Activated CD8-positive, alpha-beta memory T cell treated with anti-CD3 and anti-CD28 coated beads, Interleukin-2, amount 50 U/mL, for 48 hours (primary cell): ENCODE measurements at places on chromosomes 7 and 10.

DNA sequence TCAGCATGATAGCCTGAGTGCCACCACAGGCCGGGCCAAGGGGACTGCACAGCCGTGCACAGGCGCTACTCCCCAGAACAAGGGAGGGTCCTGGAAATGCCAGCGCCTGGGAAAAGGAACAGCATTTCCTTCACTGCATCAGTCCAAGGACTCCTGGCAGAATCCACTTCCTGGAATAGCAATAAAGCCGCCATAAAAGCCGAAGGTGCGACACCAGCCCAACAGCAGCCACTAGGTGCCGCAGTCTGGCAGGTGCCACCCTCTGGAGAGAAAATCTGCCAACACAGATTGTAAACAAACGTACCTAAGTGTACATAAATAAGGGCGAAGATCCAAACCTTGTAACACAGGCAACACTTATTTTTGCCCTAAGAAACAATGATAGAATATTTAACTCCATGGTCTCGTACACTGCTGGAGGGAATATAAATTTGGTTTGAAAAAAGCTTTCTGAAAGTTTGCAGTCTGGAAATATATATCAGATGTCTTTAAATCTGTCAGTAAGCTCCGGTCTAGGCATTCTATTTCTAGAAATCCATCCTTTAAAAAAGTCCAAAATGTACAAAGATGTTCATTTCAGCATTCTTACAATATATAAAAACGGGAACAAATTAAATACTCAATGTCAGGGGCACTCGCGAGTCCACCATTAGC is 22.2 kb downstream of the VOPP1 start:
- DNase-seq, result no peak

- DNase-seq, result no peak
These were observed 24.8 kb upstream of the CYCS start for GRCh38 chr7:25149836-25150235.

DNA sequence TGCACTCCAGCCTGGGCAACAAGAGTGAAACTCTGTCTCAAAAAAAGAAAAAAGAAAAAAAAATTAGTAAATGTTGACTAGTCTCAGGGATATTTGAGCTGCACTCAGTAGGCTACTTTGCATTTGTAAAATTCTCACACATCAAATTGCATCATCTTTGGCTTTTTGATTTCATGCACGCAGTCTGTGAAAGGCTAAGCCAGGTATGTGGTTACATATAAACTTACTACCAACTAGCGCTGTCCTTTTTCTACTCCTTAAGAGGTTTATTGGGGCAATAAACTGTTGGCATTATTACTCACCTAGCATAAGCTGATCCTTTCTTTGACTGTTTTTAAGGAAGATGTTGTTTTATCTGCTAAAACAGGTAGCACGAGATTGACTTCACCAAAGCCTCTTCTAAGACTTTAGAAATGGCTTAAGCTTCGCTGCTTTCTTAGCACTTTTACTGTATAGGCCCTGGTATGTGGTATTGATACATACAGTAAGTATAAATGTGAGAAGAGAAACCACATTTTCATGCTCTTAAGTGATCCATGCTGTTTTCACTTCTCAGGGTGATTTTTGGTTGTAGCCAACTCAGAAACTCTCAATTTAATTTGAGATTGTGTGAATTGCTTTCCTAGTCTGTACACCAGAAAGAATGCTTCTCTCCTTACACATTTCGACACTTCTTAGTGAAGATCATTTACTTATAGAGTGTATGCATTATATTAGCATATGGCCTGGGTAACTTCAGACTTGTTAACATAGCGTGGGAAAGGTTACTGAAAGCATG is 323.9 kb downstream of the AUTS2 start:
- DNase-seq, result no peak

- DNase-seq, result no peak
These were observed 123.8 kb downstream of the DIP2C start for GRCh38 chr10:565676-566075.

- no peak for DNase-seq
These were observed 419.1 kb downstream of the ARL4A start for GRCh38 chr7:13106513-13106912.

DNA sequence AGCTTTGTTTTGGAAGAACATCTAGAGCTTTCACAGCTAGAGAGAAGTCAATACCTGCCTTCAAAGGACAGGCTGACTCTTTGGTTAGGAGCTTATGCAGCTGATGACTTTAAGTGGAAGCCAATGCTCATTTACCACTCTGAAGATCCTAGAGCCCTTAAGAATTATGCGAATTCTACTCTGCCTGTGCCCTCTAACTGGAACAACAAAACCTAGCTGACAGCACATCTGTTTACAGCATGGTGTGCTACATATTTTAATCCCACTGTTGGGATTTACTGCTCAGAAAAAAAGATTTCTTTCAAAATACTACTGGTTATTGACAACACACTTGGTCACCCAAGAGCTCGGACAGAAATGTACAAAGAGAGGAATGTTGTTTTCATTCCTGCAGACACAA is 57.3 kb downstream of the PALS2 start:
- no peak for DNase-seq

DNA sequence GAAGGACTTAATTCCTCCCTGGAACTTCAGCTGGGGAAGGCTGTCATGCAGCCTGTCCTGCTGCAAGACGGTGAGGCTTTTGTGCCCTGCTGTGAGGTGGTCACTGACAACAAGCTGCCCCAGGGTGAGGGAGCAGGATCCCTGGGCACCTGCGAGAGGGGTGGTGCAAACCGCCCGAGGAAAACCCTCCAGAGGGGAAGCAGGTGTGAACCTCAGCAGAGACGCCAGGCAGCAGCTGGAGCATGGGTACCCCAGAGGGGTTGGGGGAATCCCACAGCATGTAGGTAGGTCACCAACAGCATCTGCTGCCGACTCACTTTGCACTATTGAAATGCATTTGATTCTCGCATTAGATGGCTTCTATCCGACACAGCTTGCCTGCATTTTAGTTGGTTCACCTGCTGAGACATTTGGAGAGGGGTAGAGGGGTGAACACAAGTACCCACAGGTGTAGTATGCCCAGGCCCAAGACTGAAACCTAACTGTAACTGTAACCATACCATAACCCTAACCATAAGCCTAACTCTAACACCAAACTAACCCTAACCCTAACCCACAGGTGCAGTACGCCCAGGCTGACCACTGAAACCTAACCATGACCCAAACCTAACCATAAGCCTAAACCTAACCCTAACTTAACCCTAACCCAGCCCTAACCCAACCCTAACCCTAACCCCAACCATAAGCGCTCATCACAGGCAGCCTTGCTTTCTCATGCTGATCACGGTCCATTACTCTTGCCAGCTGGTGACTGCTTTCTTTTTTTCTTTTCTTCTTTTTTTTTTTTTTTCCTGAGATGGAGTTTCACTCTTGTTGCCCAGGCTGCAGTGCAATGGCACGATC is 85.9 kb downstream of the ELFN1 start:
- DNase-seq, result no peak

DNA sequence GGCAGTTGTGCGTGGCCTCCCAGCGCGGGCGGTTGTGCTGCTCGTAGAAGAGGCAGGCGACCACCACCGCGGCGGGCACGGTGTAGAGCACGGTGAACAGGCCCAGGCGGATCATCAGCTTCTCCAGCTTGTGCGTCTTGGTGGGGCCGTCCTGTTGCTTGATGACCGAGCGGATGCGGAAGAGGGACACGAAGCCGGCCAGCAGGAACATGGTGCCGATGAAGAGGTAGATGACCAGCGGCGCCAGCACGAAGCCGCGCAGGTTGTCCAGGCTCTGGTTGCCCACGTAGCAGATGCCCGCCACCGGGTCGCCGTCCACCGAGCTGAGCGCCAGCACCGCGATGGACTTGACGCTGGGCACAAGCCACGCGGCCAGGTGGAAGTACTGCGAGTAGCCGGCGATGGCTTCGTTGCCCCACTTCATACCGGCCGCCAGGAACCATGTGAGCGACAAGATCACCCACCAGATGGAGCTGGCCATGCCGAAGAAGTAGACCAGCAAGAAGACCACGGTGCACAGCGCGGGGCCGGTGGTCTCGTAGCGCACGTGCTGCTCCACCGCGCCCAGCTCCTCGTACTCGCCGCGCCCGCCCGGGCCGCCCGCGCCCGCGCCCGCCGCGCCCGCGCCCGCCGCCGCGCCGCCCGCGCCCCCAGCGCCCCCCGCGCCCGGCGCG is 2.2 kb downstream of the FZD8 start:
- DNase-seq, result peak; percentile 56

DNA sequence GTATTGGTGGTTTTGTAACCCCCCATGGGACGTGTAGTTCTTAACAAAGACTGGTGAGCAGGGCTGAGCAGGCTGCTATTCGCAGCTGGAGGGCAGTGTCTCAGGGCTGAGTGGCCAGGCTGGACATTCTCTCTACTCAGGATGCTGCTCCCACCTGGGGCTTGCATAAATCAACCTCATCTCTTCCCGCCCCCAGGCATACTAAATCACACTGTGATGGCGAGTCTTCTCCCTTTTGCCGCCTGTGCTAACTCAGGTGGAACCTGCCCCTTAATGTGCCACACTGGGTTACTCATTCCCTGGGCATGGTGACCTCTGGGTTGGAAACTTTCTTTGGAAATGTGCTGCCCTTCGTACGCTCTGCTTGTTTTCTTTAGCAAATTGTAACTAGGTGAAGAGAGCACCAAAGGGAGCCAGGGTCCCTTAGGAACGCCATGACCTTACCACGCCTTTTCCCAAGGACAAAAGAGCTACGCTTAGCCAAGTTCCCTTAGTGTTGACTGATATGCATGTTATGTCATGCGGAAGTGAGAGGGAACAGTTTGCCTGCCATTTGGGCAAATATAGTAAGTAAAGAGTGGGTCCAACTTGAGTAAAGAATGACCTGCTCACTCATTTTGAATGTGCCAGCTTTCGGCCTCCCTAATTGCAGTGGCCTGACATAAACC is 40.4 kb upstream of the COBL start:
- no peak for DNase-seq

GRCh38 chr7:148408307-148408706 is 182.3 kb upstream of the C7orf33 start:
- DNase-seq, result no peak

GRCh38 chr7:13920053-13920697 is 69.3 kb downstream of the ETV1 start:
- no peak for DNase-seq

DNA sequence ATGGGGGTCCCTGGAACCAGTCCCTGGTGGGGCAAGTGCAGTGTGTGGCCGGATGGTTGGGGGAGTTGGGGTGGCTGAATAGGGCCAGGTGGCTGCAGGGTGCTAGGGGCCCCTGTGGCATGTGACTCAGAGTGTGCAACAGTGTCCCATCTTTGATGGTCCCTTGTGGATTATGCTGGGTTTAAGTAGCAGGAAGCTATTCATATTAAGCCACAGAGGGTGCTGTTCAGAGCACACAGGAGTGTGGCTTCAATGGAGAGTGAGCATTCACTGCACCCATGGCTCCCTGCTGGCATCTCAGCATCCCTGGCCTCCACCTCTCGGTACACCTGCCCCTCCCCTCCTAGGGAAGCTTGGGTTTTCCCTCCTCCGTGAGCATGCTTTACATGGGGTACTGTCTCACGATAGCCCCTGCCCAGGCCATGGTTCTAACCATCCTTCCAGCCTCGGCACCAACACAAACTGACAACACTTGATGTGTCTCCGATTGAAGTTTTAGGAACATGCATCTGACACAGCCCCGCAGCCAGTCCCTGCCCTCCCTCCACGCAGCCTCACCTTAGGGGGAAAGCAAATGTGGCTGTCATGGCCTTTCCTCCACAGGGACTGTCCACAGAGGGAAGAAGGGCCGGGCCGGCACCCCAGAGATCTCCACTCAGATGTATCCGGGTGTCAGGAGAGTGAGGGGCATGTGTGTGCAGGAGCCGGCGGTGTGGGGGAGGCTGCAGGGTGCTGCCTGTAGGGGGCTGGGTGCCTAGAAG is 30.4 kb upstream of the PPIF start:
- peak; percentile 62 for DNase-seq

DNA sequence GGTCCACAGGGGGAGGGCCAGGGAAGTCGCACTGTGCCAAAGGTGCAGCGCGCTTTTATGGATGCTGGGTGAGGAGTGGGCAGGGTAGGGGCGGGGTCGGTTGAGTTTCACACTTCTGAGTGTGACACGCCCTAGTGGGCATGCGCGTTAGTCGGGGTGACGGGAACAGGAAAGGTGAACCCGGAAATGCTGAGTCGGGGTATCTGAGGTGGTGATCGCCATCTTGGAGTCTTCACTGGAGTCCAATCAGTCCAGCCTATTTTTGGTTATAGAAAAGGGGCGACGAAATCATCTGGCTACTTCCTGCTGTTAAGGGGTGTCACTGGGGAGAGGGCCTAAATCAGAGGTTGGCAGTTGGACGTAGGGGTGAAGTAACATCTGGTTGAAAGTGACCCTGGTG is 40.8 kb downstream of the ZNF138 start:
- no peak for DNase-seq

GRCh38 chr7:53485354-53485753 is 449.9 kb downstream of the POM121L12 start:
- DNase-seq, result no peak

DNA sequence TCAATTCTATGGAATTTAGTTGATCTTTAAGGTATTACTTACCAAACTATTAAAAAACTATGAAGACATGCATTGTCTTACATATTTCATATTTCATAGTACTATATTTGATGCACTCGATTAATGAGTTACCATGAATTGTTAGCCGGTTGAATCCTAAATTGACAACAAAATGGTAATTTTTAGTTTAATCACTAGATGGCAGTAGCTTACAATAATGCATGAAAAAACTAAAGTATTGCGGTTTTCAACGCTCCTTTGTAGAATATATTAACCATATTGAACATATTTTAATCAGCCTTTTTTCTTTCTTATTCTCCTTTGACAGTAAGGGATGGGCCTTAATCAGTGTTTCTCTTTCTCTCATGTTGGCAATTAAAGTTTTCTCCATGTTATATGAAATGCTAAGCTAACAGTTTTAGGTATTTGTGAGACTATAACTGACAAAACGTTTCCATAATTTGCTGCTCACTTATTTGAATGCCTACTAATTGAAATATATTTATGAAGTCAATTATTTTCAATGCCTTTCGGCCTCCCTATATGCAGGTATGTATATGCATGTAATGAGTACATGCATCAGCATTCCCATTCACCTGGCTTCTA is 48.5 kb upstream of the ARL4A start:
- no peak for DNase-seq

GRCh38 chr10:125756196-125756595 is 19.4 kb downstream of the MMP21 start:
- no peak for DNase-seq

- DNase-seq, result no peak
These were observed 202.1 kb downstream of the PRPF18 start for GRCh38 chr10:13788711-13789447.

GRCh38 chr10:6386346-6386745 is 183.6 kb downstream of the PFKFB3 start:
- DNase-seq, result no peak

DNA sequence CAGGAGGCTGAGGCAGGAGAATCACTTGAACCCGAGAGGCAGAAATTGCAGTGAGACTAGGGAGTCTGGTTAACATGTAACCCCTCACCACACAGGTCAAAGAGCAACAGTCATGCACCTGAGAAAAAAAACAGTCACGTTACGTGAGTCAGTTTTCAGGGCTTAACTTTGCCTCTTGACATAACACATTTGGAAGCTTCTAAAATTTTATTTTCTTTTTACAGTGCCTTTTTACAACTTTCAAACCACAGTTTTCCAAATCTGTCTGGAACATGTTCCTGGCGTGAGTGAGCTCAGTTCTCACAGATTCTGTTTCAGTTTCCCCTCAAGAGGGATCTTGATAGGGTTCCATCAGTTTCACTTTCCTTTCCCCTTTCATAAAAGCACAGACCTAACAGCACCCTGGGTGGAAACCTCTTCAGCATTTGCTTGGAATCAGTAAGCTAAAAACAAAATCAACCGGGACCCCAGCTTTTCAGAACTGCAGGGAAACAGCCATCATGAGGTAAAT is 4.4 kb downstream of the IFIT3 start:
- DNase-seq, result no peak

GRCh38 chr10:35546824-35547225 is 58.3 kb upstream of the GJD4 start:
- no peak for DNase-seq
